Fibroblast of skin of back (primary cell): ENCODE measurements at places on chromosomes 6 and 20.

- no peak for DNase-seq
Measured at GRCh38 chr6:6867404-6867799, 240.4 kb upstream of the RREB1 start.

GRCh38 chr6:56279331-56280080 is 32.1 kb upstream of the COL21A1 start:
- DNase-seq = no peak

- no peak for DNase-seq
Measured at GRCh38 chr20:768426-768978, at the start of gene SLC52A3. SLC52A3 (minus strand) TSS chr20:768500; CDS start chr20:765774, 2,726 bp downstream.

GRCh38 chr6:113623129-113623528 is 234.0 kb upstream of the MARCKS start:
- no peak for DNase-seq

GRCh38 chr20:37259031-37259430 is 2.6 kb downstream of the GHRH start:
- DNase-seq = no peak

GRCh38 chr6:42907336-42907735 is 8.5 kb upstream of the PTCRA start:
- no peak for DNase-seq

GRCh38 chr20:54025251-54025771 is 45.1 kb downstream of the BCAS1 start:
- peak; percentile 22 for DNase-seq

DNA sequence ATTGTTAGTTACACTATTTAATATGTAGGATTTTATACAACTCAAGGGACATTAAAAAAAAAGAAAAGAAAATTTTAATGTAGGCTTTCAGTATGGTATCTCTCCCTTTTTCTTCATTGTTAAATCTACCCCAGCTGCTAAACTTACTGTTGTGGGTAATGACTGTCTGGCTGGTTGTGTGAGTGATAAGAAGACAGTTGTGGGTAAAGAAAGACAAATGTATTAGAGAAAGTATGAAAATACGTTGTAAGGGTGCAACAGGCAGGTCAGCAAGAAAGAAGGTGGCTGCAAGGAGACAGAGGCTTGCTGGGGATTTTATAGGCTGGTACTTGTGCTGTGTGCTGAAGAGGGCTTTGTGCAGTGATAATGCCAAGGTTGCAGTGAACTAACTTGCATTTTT is 91.4 kb upstream of the FOXO3 start:
- DNase-seq = no peak
